Sciatic nerve (tissue), 2 donors: ENCODE measurements at places on chromosomes 6 and 20. TPM values are rescaled to one million over a fixed set of nuclear protein-coding genes. Genes with fewer than 3 reads are reported as not detected.

HLA-DQA2 gene
- total RNA-seq = 10.2 TPM

SDCBP2 gene
- total RNA-seq = 5.9 TPM

TRAM2 gene
- 18.6 TPM for total RNA-seq

NHLRC1 gene
- 1.8 TPM for total RNA-seq

BTNL2 gene
- total RNA-seq = not detected

FAM162B gene
- 8.9 TPM for total RNA-seq

FAM209A gene
- total RNA-seq = not detected

SPATS1 gene
- not detected for total RNA-seq

CCN6 gene
- total RNA-seq = 0.18 TPM

PDE10A gene
- 14.1 TPM for total RNA-seq

VPS52 gene
- 50.0 TPM for total RNA-seq

TMEM217 gene
- 1.6 TPM for total RNA-seq

PDSS2 gene
- 11.9 TPM for total RNA-seq

DCDC2 gene
- total RNA-seq = not detected

AHCY gene
- total RNA-seq = 48.1 TPM

- no peak for DNase-seq
These were observed 7.2 kb upstream of the VWA7 start for GRCh38 chr6:31784098-31784925.

DNA sequence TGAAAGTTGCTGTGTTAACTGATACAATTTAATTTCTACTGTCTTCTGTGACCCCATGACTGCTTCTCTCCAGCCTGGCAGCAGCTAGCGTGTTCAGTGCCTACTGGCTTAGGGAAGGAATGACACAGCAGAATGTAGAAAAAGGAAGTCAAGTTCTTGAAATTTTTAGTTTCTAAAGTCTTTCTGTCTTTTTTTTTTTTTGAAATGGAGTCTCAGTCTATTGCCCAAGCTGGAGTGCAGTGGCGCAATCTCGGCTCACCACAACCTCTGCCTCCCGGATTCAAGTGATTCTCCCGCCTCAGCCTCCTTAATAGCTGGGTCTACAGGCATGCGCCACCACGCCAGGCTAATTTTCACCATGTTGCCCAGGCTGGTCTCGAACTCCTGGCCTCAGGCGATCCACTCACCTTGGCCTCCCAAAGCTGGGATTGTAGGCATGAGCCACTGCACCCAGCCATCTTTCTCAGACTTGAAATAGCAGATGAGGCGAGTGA, 39.3 kb downstream of the PCNA start:
- peak; percentile 81 for DNase-seq

GRCh38 chr20:14950633-14951032, 613.2 kb upstream of the FLRT3 start:
- no peak for DNase-seq

GRCh38 chr20:62501801-62502495, 26.2 kb upstream of the GATA5 start:
- DNase-seq = no peak

- no peak for DNase-seq
These were observed 64.9 kb downstream of the SYTL3 start for GRCh38 chr6:158714706-158715105.

DNA sequence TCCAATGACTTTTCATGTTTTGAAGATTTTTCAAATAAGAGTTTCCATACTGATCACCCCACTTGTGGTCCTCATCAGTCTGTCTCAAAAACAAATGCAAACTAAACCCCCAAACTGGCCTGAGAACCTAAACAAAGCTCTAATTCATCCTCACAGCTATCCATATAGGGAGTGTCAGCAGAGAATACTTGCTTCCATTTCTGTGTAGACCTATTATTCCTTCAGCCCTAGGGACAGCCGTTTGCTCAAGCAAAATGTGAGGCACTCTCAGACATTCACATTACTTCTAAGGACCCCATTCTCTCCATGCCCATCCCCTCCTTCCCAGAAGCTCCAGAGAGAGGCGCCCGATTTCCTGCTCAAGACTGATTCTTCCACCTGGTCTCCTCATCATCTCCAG, 24.6 kb downstream of the DNAAF9 start:
- no peak for DNase-seq

GRCh38 chr6:144110210-144110609, 14.8 kb upstream of the SF3B5 start:
- no peak for DNase-seq

DNA sequence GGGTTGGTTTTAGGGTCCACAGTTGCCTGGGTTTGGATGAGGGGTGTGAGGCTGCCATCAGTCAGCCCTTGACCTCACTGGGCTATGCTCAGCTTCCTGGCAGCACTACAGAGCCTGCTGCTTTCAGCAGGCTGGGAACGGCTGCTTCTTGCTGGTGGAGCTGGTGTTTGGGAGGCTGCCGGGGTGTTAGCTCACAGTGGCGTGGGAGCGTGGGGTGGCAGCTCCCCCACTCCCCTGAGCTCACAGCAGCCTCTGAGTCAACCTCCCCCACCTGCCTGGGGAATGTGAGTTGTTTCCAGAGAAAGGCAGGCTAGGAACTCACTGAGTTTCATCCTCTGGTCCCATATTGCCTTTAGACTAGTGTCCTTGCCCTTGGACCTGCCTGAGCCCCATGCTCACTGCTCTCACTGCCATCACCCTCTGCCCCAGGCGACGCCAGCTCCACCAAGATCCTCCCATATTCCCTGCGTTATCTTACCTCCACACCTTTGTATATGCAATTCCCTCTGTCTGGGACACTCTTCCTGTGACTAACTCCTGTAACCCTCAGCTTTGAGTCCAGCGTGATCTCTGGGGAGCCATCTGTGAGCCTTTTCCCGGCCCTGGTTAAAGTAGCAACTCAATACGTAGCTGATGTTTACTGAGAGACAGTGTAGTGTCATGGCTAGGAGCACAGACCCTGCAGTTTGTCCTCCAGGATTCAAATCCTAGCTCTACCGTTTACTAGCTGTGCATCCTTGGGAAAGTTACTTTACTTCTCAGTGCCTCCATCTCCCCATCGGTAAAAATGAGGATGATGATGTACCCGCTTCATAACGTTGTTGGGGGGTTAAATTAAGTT, 34.8 kb downstream of the PPP1R16B start:
- DNase-seq = no peak

GRCh38 chr6:83218646-83219045, 25.5 kb downstream of the RWDD2A start:
- DNase-seq = no peak

DNA sequence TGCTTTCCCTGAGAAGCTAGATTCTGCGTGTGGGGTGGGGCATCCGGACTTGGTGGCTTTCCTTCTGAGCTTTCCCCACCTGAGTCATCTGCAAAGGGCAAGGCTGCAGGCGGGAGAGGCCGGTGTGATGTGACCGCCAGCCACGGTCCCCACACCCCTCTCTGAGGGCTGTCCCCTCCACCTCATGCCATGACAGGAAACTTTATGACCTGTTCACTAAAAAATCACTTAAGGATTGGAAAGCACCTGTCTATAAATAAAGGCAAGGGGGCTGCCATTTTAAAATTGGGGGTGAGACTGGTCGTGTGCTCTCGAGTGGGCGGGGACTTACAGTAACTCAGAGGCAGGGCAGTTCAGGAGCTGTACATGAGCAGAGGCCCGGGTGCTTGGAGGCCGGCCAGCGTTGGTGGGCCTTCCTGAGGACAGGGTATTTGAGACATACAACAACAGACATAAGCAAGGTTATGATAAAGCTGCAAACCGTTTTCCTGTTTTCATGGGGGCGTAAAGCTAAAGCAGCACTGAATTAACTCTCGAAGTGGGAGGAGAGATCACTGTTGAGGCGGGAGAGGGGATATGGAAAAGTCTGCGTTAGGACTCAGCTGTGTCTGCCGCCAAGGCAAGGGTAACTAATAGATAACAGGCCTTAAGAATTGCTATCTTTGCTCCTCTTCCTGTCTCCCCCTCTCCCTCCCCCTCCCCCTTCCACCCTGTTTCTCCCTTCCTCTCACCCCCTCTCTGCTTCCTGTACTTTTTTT, 16.1 kb upstream of the SERPINB1 start:
- DNase-seq = no peak

GRCh38 chr20:46152824-46153586, 34.9 kb downstream of the CD40 start:
- DNase-seq = no peak

DNA sequence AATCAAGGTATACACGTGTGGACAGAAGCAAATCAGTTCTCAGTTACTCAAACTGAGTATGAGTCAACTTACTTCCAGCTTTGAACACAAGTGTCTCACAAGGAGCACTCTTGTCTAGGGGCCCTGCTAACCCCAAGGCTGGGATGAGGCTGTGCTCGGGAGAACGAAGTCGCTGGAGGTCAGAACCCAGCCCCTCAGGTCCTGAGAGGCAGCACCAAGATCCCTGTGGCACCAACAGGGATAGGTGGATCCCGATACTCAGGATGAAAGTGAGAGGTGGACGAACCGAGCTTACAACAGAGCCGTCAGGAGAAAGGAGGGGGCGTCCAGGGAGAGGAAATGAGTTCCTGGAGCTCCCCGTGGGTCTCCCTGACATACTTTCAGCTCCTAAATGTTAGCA, 85.7 kb downstream of the GINS1 start:
- no peak for DNase-seq

DNA sequence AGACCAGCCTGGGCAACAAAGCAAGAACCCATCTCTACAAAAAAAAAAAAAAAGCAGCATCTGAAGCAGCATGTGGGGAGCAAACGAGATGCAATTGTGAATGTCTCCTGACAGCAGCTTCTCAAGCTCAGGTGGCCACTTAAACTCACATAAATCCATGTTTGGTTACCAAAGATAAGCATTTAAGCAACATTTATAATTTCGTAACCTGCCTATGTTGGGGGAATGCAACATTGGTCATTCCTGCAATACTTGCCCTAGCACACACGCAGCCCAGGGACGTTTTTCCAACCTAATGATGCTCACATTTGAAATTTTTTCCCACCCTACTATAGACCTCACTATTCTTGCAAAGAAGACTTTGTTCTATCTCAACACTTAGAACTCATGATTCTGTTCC, 113.3 kb downstream of the ZFP64 start:
- DNase-seq = no peak

DNA sequence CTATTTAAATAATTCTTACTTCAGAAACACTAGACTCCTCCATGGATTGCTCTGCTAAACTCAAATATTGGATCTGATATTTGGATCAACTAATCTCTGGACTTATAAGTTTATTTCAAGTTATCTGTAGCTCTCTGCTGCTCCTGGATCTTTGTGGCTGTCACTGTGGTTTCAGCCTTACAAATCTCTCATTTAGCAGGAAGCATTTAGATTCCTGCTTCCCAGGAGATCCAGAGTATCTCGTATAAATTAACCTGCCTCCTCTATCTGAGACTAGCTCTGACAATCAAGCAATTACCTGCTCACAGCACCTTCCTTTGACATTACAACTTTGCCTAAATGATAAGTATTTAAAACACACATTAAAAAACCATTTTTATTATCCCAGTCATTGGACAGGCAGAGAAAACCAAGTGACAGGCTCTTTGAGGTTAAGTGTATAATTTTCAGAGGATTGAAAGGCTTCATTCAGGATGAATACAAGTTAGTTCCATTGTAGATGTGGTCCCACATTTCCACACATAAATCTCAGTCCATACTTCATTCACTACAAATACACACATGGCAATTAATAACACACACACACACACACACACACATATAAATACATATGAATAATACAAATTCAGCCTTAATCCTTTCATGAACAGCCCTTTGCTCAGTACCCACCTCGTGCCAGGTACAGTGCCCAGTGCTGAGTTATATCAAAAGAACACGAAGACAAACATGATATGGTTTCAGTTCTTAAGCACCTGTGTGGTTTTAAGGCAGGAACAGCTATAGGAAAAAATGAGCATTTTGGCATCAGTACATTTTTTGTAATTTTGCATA, 55.5 kb upstream of the PLCB1 start:
- DNase-seq = no peak

- DNase-seq = no peak
These were observed 252.7 kb downstream of the UST start for GRCh38 chr6:148999501-148999900.

- DNase-seq = no peak
These were observed 881 bp upstream of the MCM3 start for GRCh38 chr6:52285177-52286068.

- no peak for DNase-seq
These were observed 427.9 kb downstream of the CD83 start for GRCh38 chr6:14545496-14545895.

- no peak for DNase-seq
These were observed 8.8 kb downstream of the SLC22A16 start for GRCh38 chr6:110467566-110468140.

- no peak for DNase-seq
These were observed 43.1 kb downstream of the ALDH5A1 start for GRCh38 chr6:24537771-24538385.

DNA sequence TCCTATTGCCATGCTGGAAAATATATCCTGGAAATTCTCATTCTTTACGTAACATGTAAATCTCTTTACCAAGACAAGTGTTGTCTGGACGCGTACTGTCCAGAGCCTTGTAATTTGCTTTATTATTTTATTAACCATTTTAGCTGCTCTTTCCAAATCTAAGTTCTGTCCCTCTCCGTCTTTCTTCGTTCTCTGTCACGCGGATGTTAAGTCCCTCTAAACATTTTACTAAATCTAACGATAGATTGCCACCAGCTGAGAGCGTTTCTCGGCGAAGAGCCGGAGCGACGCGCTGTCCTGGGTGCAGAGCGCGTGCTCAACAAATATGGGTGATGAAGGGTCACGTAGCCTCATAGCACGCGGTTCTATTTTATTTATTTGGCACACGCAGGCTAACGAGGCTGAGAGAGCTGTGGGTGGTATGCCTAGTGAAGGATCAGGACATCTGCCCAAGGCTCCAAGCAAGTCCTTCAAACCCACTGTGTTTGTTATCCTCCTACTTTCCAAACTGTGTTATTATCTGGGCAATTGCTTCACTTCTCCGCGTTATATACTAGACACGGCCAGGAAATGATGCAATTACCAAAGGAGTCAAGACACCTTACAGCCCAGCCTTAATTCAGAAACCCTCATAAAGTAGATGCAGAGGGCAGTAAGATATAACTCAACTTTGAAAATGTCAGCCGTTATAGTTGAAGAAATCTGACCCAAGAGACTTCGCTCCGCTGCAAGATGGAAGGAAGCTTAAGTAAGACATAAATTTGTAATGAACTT, 10.0 kb upstream of the NCOA7 start:
- peak; percentile 69 for DNase-seq

DNA sequence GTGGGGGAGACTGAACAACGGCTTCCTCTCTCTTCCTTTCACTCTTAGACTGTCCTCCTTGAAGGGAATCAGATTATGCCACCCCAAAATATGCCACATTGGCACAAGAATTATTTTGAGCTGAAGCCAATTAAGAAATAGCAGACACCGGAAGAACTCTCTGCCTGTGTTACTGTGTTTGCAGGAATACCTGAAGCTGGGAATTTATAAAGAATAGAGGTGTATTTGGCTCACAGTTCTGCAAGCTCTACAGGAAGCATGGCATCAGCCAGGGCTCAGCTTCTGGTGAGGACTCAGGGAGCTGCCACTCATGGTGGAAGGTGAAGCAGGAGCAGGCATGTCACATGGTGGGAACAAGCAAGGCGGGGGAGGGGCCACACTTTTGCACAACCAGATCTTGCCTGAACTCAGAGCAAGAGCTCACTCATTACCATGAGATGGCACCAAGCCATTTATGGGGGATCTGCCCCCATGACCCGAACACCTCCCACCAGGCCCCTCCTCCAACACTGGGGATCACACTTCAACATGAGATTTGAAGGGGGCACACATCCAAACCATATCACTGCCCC, 46.0 kb downstream of the PCNA start:
- DNase-seq = peak; percentile 67
